ENCODE measurements at places on chromosomes 3 and 15.

GRCh38 chr15:89206908-89207331, 14.5 kb downstream of the RLBP1 start:
- DNase-seq, result no peak

- no peak for DNase-seq
Measured at GRCh38 chr3:78519281-78519680, 1248.5 kb downstream of the ROBO1 start.

- no peak for DNase-seq
Measured at GRCh38 chr15:52257734-52258062, 37.9 kb downstream of the MYO5C start.

- no peak for DNase-seq
Measured at GRCh38 chr15:88995449-88995848, 82.3 kb upstream of the MFGE8 start.

GRCh38 chr15:99673111-99673510, 60.1 kb downstream of the LYSMD4 start:
- DNase-seq, result no peak

DNA sequence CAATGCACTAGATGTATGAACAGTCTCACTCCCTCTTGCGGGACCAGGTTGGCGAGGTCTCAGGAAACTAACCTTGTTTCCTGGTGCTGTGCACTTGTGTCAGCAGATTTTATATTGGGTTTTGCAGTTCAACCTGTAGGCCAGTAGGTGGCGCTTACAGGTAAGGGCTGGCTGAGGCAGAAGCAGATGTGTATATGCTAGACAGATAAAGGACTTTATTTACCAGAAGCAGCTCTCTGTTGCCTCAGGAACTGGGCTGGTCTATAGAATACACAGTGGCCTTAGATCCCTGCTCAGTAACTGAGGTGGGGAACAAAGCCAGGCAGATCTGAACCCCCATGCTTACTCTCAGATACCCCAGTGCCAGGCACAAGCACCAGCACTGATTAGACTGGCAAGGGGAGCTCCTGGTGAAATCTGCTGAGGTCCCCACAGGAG, 296.8 kb downstream of the DOCK3 start:
- DNase-seq, result peak; percentile 13

DNA sequence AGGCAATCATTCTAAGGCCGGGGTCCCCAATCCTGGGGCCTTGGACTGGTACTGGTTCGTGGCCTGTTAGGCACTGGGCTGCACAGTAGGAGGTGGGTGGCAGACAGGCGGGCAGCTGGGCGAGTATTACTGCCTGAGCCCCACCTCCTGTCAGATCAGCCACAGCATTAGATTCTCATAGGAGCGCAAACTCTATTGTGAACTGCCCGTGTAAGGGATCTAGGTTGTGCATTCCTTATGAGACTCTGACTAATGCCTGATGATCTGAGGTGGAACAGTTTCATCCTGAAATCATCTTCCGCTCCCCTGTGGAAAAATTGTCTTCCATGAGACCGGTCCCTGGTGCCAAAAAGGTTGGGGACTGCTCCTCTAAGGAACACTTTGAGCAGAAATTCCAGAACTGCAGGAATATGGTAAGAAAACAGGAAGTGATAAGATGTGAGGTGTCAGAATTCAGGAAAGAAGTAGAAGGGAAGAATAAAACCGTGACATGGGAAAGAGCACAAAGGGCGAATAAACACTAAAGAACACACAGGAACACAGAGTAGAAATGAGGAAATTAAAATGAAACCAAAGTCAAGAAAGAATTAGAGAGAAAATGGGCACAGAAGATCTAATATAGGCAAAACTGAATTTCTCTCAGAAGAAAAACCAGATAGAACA, 57.6 kb downstream of the PDCD6IP start:
- DNase-seq, result no peak

DNA sequence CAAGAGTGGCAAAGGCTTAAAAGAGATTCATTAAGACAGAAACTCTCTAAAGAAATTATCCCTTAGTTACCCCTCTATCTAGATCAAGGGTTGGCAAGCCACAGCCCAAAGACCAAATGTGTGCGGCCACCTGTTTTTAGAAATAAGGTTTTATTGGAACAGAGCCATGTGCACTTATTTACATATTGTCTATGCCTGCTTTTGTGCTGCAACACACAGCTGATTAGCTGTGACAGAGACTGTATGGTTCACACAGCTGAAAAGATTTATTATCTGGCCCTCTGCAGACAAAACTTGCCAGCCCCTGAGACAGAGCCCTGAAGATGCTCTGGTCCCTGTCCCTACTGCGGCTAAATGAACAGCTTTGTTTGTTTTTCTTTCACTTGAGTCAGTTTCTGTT, 88.1 kb downstream of the ADAMTS9 start:
- no peak for DNase-seq

GRCh38 chr15:76330080-76330680, 6.4 kb upstream of the ISL2 start:
- no peak for DNase-seq

DNA sequence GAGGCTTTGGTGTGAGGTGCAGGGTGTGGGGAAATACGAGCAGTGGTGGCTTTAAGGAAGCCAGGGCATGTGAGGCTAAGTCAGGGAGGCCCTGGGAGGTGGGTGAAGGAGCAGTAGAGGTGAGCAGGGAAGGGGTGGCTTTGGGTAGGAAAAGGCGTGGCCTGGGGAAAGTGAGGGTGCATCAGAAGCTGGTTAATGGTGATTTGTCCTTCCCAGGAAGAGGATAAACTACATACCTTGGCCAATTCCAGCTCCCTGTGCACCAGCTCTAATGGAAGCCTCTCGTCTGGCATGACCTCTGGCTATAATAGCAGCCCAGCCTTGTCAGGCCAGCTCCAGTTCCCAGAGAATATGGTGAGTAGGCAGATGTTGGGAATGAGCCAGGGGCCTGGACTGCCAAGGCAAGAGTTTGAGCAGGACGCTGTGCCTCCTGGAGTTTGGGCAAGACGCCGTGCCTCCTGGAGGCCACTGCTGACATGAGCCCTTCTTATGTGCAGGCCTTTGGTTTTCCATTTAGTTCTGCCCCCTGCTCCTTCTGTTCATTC, 41.3 kb downstream of the CDAN1 start:
- DNase-seq, result no peak

- DNase-seq, result no peak
Measured at GRCh38 chr3:167287308-167287707, 92.8 kb downstream of the ZBBX start.

DNA sequence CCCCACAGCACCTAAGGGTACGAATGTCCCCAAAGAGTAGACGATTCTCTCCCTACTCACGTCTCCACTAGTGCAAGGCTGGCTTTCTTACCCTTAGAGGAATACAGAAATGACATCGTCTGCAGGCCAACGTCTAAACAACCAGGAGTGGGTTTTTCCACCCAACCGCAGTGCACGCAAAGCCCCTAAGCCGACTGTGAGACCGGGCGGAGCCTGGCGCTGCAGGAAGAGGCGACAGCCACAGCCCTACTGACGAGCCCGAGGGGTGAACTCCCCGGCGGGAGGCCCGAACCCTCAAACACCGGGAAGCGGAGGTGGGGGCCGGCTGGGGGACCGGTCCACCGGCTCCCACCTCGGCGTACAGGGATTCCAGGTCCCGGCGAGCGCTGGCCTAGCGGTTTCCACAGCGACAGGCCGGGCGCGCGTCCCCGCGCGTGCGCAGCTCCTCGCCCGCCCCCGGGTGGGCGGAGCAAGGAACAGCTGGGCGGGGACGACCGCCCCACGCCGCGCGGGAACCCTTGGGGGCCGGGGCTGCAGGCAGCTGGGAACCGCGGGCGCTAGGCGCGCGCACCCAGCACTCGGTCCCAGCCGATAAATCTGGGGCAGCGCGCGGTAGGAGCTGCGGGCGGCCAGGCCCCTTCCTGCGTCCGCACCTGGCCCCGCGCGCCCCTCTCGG, at the start of the genes CEP19 and PIGX:
CEP19 (minus strand) TSS at position 413 of the 676 bp plus-strand sequence. CDS start 3,593 bp downstream, outside the sequence.
PIGX (plus strand) TSS at position 540 of the 676 bp plus-strand sequence.
- DNase-seq, result no peak

GRCh38 chr3:16975083-16975482, 90.3 kb downstream of the PLCL2 start:
- no peak for DNase-seq

GRCh38 chr3:88725440-88726165, 381.8 kb upstream of the EPHA3 start:
- no peak for DNase-seq

GRCh38 chr15:40234783-40235182, 4.1 kb upstream of the PAK6 start:
- no peak for DNase-seq

DNA sequence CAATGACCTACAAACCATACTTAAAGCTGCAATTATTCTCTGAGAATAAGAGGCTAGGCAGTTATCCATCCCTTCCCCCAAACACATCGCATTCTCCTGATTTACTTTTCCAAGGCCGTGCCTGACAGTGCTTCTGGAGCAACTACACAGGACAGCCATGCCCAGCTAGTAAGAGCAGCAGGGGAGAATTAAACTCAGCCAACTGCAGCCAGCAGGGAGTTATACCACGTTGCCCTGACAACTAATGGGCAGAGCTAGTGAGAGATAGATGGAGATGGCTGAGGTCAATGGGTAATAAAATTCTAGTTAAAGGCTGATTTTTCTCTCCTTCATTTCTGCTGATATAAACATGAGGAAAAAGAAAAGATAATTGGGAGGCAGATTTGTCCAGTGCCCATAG, 193.8 kb upstream of the PPP2R3A start:
- DNase-seq, result no peak

DNA sequence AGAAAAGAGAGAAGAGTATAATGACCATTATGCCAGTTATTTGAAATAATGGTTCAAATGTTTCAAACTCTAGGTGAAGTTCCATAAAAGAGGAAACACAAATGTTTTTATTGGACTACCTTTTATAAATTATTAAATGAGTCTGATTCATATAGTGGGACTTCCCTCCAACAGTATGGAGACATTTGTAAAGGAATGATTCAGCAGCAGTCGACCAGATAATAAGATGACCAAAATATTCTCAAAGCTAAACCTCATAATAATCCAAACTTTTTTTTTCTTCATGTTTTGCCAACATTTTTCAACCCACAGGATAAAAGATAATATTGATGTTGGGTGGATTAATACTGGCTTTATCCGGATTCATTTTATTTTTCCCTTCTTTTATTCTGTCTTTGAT, 18.8 kb downstream of the TIPARP start:
- DNase-seq, result no peak

DNA sequence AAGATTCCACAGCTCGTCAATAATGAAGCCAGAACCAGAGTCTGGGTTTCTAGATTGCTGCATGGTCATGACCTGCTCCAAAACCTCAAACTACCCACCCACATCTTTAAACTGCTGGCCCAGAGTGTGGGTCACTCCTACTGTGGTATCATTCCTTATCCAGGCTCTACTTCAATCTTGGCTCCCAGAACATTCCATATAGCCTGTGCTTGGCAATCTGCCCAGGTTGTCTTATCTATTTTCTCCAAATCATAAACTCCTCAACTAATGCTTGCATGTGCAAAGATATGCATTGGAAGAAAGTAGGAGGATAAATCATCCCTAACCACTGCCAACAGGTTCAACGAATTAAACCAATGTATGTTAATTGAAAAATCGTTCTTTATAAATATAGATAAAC, 169.7 kb downstream of the ANXA2 start:
- DNase-seq, result no peak

DNA sequence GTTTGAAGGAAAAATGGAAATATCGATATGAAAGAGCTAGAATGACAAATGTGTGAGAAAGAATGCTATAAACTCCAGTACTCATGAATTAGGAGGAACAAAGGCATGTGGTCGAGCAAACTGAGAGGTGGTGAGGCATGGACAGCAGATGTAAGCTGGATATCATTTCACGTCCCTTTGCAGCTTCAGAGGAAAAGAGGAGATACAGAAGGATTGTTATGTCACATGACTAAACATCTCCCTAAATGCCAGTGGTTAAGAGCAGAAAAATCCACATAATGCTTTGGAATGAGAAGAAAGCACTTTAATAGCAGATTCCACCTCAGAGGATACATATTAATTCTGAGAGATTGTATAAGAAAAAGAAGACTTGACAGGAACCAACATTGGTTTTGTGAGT, 248.7 kb downstream of the ZIC4 start:
- no peak for DNase-seq

DNA sequence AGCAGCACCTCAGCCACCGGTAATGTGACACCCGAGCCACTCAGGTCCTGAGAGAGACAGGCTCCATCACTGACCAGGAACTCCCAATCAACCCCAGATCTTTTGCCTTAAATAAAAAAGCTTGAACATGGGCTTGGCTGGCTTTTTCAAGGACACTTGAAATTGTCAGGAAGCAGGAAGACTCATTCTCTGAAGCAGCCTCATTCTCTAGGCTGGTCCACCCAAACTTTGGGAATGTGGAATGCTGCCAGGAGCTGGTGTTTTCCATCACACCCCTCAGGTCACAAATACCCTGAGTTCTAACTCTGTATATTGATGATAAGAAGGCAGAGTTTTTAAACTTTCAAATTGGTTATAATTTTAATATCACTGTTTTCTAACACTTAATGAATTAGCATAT, 17.0 kb downstream of the CXCR6 start:
- DNase-seq, result no peak

GRCh38 chr3:111738238-111738637, 120.8 kb upstream of the PHLDB2 start:
- DNase-seq, result no peak

DNA sequence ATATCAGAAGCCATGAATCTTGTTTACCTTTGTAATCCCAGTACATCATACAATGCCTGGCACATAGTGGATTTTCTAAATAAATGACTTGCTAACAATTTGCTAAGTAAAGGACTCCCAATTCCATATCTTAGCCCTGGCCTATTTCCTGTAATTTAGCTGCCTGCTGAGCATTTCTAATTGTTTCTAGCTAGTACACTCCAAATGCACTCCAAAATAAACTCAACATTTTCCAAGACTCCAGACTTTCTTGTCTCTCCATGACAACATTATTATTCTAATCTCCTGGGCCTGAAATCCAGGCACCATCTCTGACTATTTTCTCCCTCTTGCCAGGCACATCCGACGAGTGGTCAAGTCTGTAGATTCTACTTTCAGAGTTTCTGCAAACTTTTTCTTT, 773.5 kb downstream of the SQOR start:
- DNase-seq, result no peak

GRCh38 chr15:66931768-66932633, 133.4 kb upstream of the SMAD3 start:
- no peak for DNase-seq

- DNase-seq, result no peak
Measured at GRCh38 chr3:118882353-118882947, 152.2 kb downstream of the IGSF11 start.

GRCh38 chr15:77737238-77738037, 104.7 kb upstream of the LINGO1 start:
- DNase-seq, result no peak

GRCh38 chr15:78082743-78083110, 5.2 kb upstream of the TBC1D2B start:
- DNase-seq, result no peak

DNA sequence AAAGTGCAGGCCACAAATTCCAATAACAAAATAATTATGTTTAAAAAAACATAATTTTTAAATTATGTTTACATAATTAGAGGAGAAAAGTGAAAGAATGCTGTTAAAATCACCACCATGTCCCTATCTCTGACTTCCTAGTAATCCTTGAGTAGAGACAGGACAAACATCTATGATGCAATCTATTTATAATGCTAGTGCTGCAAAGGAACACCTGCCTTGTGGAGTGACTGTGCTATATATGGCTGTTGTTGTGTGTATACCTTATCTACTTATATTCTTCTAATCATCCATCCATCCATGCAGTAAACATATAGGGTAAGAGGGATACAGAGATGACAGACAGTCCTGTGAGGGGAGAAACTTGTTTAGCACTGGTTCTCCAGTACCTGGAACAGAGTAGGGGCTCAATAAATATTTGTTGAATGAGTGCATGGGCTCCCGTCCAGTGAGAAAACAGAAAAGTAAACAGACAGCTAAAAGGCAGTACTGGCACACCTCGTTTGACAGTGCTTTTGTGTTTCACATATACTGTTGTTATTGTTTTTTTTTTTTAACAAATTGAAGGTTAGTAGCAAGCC, 229.3 kb upstream of the UBE2E1 start:
- no peak for DNase-seq

Measured in SIG-M5 (cell line).